ENCODE measurements at places on chromosomes 4 and X. TPM values are rescaled to one million over a fixed set of nuclear protein-coding genes. Genes with fewer than 3 reads are reported as not detected.

DNA sequence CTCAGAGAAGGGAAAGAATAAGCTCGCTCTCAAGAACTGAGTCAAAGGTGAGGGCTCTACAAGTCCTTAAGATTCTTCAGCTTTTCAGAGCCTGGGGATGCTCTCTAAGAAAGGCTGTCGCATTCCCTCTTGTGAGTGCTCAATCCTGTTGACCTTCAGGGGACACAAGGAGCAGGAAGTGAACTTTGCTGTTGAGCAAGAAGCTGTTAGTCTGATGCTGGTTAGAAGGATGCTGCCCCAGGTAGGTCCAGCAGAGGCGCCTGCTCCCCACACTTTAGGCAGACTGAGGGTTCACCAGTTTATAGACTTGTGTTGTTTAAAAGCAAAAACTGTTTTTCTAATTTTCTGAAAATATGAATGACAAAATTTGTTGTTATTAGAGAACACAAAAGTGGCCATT is 125.4 kb upstream of the SPOCK3 start:
- no peaks in the 10 kb centered on the region for H3K4me1 ChIP-seq
- H3K36me3 ChIP-seq = no peaks in the 10 kb centered on the region
- no peaks in the 10 kb centered on the region for H3K27me3 ChIP-seq

DNA sequence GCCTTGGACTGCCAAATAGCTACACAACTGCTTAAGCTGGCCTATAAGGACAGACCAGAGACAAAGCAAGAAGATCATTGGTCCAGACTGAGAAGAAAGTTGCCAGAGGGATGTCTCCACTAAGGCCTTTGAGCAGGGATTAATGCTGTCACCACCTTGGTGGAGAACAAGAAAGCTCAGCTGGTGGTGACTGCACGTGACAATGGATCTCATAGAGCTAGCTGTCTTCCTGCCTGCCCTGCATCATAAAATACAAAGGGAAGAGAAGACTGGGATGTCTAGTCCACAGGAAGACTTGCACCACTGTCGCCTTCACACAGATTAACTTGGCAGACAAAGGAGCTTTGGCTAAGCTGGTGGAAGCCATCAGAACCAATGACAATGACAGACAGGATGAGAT is 40.5 kb upstream of the FAM120C start:
- H3K4me3 ChIP-seq = no peak overlapping the region
- H3K36me3 ChIP-seq = no peaks in the 10 kb centered on the region
- DNase-seq = no peak
- H3K27me3 ChIP-seq = no peaks in the 10 kb centered on the region

ASB9 gene
- 2.0 TPM for total RNA-seq

CC2D2A gene
- total RNA-seq = 33.1 TPM

ALB gene
- total RNA-seq = not detected

GRCh38 chr4:30641345-30641744 is 78.8 kb upstream of the PCDH7 start:
- H3K36me3 ChIP-seq = no peaks in the 10 kb centered on the region
- no peaks in the 10 kb centered on the region for H3K27me3 ChIP-seq
- H3K27ac ChIP-seq = no peak overlapping the region
- H3K4me1 ChIP-seq = no peaks in the 10 kb centered on the region
- H3K4me3 ChIP-seq = no peak overlapping the region
- DNase-seq = no peak

GRCh38 chr4:177093964-177094363 is 215.7 kb upstream of the NEIL3 start:
- H3K27ac ChIP-seq = no peak overlapping the region
- H3K4me3 ChIP-seq = no peak overlapping the region
- H3K36me3 ChIP-seq = no peaks in the 10 kb centered on the region
- no peak for DNase-seq
